ENCODE measurements at places on chromosomes 1 and 21.

GRCh38 chr1:118081387-118081786 is 103.6 kb downstream of the SPAG17 start:
- DNase-seq: no peak

GRCh38 chr1:241096982-241097381 is 260.0 kb downstream of the RGS7 start:
- DNase-seq: no peak

DNA sequence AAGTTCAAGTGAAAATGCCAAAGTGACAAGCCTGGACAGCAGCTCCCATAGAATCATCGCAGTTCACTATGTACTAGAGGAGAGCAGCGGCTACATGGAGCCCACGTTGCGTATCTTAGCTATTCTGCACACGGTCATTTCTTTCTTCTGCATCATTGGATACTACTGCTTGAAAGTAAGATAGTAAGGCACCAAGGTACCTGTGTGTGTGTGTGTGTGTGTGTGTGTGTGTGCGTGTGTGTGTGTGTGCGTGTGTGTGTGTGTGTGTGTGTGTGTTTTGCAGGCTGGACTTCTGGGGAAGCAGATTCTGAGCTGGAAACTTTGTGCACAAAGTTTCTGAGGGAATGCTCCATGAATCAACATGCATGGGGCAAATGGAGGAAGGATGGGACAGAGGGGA is 98.6 kb downstream of the ZP4 start:
- DNase-seq: no peak

- no peak for DNase-seq
Measured at GRCh38 chr1:193318347-193318746, 131.9 kb upstream of the B3GALT2 start.

DNA sequence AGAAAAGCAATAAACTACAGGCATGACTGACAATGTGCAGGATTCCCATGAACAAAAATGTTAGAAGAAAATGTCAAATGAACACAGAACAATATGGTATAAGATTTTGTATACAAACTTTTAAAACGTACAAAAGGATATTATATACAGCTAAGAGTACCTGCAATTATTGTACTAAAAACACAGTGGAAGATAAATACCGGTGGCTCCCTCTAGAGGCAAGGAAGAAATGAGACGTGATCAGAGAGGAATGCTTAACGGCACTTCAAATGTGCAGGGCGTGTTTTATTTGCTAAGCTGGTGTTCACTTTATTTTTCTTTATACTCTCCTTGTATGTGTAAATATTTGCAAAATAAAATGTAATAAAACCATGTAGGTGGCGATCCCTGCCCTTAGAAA is 191.8 kb upstream of the SAMSN1 start:
- DNase-seq: peak; percentile 34

DNA sequence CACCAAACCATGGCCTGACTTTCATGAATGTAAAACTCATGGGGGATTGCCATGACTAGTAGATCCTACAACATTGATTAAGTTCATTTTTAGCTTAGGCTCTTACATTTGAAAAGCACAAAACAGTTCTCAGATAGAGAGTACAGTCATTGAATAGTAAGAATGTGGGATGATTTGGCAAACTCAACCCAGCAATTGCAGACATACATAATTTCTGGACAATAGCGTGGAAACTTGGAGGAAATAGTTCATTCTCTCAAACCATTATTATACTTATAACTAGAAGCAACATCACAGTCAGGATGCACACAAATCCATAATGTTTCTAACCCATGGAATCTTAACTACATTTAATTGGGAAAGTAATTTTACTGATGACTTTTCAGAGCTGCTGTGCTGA is 598.2 kb downstream of the LMO4 start:
- DNase-seq: no peak

DNA sequence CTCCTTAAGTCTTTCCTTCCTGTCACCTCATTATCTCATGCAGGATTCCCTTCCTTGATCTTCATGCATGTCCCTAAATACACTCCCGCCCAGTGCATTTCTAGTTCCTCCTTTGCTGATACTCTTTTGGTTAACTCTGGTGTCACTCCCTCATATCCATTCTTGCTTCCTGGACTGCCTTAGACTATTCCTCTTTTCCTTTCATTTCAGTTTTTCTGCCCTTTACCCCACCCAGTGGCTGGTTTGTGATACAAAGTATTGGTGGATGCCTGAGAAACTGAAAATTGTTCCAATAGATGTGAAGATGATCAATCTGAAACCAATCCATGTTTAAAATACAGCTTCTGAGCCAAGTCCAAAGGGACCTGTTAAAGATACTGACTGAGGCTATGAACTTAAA is 553.8 kb upstream of the CAMK1G start:
- no peak for DNase-seq

- DNase-seq: no peak
Measured at GRCh38 chr1:212072047-212072446, 36.5 kb downstream of the DTL start.

- no peak for DNase-seq
Measured at GRCh38 chr1:236746785-236747184, 48.3 kb upstream of the MTR start.

GRCh38 chr1:37174341-37174740 is 140.0 kb upstream of the GRIK3 start:
- no peak for DNase-seq

DNA sequence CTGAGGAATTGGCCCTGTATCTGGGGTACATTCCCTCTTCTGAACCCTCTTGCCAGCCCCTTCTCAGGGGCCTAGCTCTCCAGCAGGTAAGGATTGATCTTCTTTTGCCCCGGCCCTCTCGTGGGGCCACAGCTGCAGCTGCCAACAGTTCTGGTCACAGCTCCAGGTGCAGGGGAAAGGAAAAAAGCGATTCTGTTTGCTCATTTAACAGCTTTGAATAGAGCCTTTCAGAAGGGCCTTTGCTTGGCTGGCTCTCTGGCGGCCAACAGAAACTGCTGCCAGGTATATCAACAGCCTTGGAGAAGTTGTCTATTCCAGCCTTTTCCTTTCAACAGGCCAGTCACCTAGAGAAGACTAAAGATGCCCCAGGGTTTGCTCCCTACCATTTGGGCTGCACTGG is 16.1 kb upstream of the FMOD start:
- DNase-seq: no peak

GRCh38 chr1:37265156-37265555 is 209.2 kb upstream of the ZC3H12A start:
- no peak for DNase-seq

DNA sequence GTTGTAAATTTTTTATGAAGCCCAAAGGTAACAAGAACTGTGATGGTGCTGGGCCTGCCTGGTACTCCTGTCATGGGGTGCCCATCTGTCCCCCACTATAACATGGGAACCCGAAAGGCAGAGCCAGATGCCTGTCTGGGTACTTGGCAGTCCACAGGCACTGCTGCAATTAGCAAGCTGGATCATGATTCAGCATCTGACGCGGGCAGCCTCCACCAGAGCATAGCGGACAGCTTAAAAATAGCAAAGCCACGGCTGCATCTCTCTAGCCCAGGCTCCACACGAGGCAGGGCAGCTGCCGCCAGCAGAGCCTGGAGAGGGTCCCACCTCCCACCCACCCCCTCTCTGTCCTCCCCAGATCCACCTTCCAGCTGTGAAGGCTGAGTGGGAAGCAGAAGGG is 22.9 kb downstream of the SUSD4 start:
- DNase-seq: peak; percentile 69

DNA sequence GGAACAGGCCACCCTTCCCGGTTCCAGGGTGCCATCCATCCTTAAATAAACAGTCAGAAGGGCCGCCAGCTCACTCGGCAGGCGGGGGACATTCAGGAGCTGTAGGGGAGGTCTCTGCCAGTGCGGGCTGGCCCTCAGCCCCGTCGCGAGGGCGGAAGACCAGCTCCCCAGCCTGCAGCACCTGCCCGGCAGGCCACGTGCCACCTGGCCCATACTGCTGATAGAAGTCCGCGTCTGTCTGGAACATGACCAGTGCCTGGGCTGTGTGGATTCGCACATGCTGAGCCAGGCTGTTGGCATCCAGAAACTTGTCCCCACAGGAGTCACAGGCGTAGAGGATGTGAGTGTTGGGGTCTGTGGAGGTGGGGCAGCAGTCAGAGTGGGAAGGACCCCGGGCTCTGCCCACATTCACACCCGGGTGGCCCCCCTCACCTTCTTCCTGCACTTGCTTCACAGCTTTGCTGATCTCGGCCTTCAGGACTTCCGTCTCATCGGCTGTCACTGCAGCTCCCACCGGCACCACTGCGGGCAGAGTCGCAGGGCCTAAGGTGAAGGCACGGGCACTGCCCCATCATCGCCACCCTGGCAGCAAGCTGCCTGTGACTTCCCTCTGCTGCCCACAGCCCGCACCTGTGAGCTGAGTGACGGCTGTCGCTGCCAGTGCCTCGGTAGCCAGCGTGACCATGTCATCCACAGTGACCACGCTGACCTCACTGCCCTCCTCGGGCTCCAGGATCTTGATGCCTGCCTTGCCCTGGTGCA is 33.8 kb downstream of the ZBTB17 start:
- no peak for DNase-seq

DNA sequence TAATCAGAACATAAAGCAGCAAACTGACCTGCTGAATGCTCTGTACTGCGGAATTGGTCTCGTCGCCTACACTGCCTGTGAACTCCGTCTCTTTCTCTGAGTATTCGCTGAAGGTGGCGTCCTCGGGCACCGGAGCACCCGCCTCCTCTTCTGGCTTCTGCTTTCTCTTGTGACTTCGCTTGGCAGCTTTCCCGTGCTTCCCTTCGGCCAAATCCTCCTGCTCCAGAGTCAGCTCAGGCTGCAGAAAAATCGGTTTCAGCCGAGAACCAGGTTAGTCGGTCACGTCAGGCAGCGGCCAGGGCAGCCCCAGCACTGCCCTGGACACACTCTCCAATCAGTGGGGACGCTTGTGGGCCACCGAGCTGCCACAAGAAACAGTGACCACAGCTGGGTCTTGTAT is 35.8 kb upstream of the RIPK4 start:
- peak; percentile 60 for DNase-seq

DNA sequence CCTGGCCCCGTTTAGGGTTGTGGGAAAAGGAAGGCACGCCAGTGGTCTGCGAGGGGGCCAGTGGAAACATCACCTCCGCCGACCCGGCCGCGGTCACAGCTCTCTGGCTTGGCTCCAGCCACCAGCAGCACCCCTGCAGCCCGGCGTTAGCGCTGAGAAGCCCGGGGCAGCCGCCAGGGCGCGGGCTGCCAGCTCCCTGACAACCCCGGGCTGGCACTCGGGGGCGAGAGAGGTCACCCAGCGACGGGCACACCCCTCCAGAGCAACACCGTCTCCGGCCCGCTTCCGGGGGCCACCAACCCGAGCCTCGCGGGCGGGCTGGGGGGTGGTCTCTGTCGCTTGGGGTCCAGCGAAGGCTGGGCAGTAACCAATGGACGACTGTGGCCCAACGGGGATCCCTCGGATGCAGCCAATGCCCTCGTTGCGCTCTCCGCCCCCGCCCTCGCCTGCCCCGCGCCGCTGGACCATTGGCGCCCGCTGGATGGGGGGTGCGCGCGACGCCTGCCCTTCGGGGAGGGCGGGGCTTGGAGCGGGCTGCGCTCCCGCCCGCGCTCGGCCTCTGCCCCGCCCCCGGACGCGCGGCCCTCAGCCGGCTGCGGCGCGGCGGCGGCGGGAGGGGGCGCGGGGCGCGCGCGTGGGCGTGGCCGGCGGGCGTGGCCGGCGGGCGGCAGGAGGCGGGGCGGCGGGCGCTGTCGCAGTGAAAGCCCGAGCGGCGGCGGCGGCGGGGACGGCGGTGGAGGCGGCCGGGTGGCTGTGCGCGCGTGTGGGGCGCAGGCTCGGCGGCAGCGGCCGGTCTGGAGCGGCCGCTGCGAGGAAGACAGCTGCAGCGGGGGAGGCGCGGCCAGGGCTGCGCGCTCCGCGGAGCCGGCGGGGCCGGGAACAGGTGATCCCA is at the start of gene MAN1C1:
MAN1C1 (plus strand) TSS at position 697 of the 892 bp plus-strand sequence. CDS start 1,007 bp downstream, outside the sequence.
- peak; percentile 90 for DNase-seq

DNA sequence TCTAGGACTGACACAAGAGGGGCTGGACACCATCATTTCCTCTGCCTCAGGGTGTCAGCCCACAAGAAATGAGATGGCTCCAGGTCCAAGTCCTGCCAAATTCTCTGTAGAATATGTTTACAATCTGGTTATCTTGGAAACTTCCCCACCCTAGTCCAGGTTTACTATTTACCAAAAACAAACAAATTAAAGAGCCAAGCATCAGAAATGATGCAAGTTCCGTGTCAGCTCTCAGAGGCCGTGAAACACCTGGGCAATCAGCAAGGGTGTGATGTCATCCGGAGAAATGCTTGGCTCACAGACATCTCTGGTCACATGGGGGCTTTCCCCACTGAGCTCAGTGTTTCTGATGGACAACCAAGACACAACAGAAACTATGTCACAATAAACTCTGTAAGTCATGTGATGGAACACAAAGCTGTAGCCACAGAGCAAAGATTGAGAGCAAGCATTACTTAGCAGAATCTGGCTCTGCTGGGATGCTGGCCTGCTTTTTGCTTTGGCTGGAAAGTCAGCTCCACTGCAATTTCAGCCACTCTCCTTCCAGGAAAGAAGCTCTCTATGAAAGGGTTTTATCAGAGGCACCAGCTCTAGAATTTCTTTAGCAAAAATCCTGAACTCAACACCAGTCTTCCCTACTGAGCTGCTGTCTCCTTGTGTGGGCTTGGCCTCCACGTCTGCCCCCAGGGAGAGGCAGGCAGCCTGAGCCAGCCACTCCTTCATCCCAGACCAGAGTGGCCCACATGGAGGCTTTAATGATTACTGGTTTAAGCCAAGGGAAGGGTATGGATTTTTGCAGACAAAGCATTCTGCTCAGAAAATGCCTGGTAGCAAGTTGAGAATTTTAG is 55.9 kb downstream of the NENF start:
- DNase-seq: peak; percentile 46

GRCh38 chr1:111192658-111193519 is 7.6 kb downstream of the DENND2D start:
- no peak for DNase-seq

DNA sequence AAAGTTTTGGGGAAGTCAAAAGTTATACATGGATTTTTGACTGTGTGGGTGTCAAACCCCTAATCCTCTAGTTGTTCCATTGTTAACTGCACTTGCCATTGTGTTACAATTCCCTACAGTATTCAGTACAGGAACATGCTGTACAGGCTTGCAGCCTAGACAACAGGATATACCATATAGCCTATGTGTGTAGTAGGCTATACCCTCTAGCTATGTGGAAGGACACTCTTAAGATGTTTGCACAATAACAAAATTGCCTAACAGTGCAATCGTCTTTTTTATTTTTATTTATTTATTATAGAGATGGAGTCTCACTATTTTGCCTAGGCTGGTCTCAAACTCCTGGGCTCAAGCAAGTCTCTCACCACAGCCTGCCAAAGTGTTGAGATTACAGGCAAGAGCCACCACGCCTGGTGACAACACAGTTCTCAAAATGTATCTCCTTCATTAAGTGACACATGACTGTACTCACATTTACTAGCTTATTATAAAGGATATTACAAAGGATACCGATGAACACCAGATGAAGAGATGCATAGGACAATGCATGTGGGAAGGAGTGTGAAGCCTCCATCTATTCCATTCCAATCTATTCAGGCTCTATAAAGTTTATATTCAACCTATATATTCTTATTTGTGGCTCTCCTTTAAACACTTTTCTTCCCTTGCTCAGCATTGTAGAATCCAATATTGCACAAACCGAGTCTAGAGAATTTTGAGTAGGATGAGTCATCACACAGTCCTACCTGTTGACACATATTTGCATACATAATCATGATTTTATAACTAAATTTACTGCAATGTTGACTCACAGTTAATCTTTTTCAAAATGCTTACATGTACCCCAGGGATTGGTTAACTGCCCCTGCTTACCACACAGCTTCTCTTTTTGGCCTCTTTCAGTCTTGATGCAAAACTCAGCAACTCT is 28.4 kb upstream of the CEP350 start:
- no peak for DNase-seq

Measured in heart right ventricle (tissue), 16 donors.